T-helper 9 cell (primary cell): ENCODE measurements at places on chromosomes 4 and X.

- no peak for DNase-seq
Observed at GRCh38 chr4:82128355-82128754, 245.4 kb downstream of the HNRNPD start.

GRCh38 chr4:84683064-84683850 lies 100.3 kb downstream of the CDS1 start:
- DNase-seq, result no peak

- DNase-seq, result peak; percentile 16
Observed at GRCh38 chr4:152696764-152697261, 17.0 kb upstream of the TMEM154 start.

DNA sequence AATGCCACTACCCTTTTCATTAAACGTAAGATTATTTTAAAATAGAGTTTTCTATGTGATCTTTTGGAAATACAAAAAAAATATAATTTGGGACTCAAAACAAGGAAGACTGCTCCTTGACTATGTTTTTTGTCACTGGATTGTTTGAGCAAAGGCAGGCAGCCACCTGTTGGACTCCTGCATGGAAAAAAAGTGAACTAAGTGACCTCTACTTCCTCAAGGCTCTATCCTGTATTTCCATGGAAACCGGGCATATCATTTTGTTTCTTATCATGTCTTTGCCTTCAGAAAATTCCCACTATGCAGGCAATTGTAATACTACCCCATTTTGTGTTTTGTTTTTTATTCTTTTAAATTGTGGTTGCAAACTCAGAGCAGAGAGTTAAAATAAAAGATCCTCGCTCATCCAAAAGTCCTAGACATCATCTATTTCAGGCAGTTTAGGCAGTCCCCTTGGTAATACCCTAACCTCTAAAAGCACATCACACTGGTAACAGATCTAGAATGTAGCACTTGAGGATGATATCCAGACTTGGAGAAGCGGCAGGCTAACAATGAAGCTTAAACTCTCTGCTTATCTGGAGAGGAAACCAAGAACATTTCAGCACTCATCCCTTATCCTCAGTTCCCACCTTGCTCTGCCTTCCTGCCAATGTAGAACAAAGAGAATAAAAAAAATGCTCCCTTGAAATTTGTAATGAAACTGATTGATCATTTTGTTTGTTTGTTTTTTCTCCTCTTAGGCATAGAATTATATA lies 165.7 kb downstream of the BANK1 start:
- DNase-seq, result no peak

DNA sequence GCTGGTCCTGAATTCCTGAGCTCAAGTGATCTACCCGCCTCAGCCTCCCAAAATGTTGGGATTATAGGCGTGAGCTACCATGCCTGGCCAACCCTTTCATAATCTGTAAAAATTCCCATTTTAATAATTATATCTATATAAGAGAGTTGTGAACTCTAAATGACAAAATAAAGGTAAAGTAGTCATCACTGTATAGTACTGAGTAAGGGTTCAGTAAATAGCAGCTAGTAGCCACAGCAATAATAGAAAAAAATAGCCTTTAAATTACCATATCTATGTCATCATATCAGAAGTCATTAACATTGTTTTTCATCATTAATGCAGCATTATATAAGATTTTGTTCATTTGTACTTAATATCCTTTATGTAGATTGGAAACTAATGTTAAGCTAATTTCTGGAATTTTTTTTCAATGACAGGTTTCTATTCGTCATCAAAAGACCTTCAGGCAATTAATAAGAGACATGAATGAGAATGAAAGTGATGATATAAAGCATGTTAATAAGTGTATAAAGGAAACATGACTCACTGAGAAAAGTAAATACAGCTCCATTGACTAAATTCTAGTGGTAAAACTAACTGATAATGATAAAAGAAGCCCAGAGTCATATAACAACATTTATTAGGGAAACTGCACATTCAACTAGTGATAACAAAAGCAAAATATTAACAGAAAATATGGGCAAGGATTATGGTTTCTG lies 85.9 kb upstream of the UGT8 start:
- no peak for DNase-seq

- DNase-seq, result no peak
Observed at GRCh38 chr4:143406523-143406922, 69.8 kb downstream of the GAB1 start.

DNA sequence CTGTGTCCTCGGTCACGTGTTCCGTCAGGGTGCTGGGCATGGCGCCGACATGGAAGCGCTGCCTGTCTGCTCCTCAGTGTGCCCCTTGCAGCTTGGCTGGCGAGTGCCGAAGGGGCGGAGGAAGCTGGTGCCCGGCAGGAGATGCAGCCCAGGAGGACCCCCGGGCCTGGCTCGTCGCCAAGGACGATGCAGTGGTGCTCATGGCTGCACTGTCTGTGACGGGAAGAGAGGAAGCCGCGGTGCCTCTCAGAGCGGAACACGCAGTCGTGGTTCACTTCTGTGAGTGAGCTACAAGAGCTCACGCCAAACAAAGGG lies 38.1 kb downstream of the FGFRL1 start:
- DNase-seq, result no peak

DNA sequence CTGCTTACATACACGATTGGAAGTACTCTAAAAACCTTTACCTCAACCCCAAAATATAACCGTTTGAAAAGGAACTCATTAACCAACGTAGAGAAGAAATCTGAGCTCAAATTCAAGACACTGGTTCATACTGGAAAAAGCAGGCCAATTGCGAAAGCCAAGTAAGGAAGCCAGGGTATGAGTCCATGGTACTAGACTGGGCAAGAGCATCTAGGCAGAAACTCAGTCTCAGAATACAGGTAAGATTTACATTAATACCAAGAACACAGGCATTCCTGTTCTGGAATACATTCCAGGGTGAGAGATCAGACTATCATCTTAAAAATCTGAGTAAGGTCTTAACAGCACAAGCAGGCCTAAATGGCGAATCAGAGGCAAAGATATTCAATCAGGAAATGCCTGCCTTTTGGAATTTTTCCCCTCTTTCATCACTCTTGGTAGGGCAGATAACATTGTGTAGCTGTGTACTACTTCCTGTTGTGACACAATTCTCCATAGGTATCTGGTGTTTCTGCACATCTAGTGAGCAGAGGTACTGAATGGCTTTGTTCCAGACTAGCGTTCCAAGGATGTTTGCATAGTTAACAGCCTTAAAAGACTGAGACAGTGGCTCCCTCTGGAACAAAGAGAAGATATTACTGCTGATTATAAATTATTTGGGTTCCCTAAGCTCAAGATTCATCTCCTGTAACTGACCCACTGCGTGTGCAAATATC lies 311.3 kb downstream of the PCDH19 start:
- DNase-seq, result no peak

DNA sequence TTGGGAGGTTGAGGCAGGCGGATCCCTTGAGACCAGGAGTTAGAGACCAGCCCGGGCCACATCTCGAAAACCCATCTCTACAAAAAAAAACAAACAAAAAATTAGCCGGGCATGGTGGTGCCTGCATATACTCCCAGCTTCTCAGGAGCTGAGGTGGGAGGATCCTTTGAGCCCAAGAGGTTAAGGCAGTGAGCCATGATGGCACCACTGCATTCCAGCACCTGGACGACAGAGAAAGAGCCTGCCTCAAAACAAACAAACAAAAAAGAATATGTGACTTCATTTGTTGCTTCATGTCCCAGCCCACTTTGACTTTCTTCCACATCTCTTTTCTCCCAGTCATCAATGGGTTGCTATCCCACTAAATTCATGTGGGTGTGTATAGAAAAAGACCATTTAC lies 79.7 kb downstream of the BCOR start:
- no peak for DNase-seq

- DNase-seq, result no peak
Observed at GRCh38 chr4:751676-752075, 46.0 kb downstream of the PCGF3 start.

- no peak for DNase-seq
Observed at GRCh38 chr4:48904541-48905142, 1.9 kb downstream of the OCIAD2 start.

DNA sequence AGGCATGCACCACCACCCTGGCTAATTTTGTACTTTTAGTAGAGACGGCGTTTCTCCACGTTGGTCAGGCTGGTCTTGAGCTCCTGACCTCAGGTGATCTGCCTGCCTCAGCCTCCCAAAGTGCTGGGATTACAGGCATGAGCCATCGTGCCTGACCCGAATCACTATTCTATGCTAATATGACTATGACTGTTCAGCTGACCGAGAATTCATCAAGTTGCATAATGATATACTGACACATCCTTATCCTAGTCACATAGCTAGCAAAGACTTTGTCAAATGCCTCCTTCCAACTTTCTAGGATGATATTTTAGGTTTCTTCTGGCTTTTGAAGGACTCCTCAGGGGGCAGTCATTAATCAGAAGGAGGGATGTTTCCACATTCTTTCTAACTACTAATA lies 4.8 kb upstream of the GPM6B start:
- DNase-seq, result no peak

- no peak for DNase-seq
Observed at GRCh38 chr4:11701966-11702725, 273.5 kb upstream of the HS3ST1 start.

GRCh38 chr4:147779451-147779850 lies 47.6 kb downstream of the ARHGAP10 start:
- DNase-seq, result no peak

- DNase-seq, result no peak
Observed at GRCh38 chr4:26288355-26288909, 32.4 kb upstream of the RBPJ start.

GRCh38 chrX:54397113-54397512 lies 39.3 kb upstream of the WNK3 start:
- no peak for DNase-seq

DNA sequence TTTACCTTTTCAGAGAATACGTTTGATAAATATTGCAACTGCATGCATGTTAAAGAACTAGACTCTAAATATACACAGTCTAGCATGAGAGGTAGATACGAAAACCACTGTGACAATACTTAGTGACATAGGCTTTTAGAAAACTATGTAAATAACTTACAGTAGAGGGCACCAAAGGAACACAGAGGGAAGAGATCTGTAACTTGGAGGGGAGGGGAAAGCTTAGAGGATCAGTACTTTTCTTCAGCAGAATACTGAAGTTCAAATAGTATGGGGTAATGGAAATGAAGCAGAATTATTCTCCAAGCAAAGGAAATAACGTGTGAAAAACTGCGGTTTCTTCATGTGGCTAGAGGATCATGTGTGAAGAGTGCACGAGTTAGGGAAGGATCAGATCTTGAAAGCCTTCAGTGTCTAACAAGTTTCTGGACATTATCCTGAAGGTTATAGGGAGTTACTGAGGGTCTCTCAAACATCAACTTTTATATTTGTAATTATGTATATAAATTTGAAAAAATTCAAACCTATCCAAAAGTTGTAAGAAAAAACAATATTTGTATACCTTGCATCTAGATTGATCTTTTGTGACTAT lies 264.3 kb downstream of the NPFFR2 start:
- no peak for DNase-seq

- DNase-seq, result no peak
Observed at GRCh38 chr4:164261831-164262230, 492.1 kb upstream of the SMIM31 start.

- no peak for DNase-seq
Observed at GRCh38 chr4:138749303-138749702, 266.3 kb upstream of the NOCT start.

- DNase-seq, result no peak
Observed at GRCh38 chrX:100379388-100379986, 30.6 kb downstream of the PCDH19 start.

GRCh38 chr4:85476381-85476780 lies 1.4 kb downstream of the ARHGAP24 start:
- DNase-seq, result no peak
